ENCODE measurements at places on chromosomes 16 and 17.

- no peak for DNase-seq
Observed at GRCh38 chr17:28846231-28846630, 3.6 kb upstream of the FAM222B start.

- DNase-seq = no peak
Observed at GRCh38 chr17:38568845-38569510, 36.8 kb downstream of the SRCIN1 start.

DNA sequence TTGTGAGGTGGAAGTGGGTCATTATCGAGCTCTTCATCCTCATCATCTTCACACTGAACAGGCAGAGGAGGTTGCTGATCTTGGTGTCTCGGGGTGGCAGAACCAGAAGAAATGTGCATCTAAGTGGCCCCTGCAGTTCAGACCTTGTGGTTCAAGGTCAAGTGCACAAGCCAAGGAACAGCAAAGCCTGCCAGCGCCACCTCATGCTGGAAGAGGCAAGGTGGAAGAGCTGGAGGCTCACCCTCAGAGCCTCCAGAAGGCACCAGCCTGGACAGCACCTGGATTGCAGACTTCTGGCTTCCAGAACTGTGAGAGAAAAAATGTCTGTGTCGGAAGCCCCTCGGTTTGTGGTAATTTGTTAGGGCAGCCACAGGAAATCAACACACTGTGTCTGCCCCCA is 32.7 kb downstream of the IFT140 start:
- DNase-seq = no peak

- DNase-seq = no peak
Observed at GRCh38 chr16:84074721-84075120, 32.1 kb upstream of the SLC38A8 start.

DNA sequence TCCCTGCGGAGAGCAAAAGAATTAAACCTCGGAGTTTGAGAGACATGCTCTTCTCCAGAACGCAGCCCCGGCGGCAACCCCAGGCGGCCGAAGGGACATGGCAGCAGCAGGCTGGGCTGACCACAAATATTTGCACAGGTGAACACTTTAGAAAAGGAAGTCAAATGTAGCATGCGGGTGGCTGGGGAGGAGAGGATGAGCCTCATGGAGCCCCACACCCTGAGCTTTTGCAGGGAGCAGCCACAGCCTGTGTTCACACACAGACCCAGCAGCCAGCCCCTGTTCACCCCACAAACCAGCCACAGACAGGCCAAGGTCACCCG is 17.8 kb downstream of the HS3ST6 start:
- DNase-seq = no peak

- no peak for DNase-seq
Observed at GRCh38 chr17:44205962-44206824, 6.5 kb upstream of the ATXN7L3 start.

DNA sequence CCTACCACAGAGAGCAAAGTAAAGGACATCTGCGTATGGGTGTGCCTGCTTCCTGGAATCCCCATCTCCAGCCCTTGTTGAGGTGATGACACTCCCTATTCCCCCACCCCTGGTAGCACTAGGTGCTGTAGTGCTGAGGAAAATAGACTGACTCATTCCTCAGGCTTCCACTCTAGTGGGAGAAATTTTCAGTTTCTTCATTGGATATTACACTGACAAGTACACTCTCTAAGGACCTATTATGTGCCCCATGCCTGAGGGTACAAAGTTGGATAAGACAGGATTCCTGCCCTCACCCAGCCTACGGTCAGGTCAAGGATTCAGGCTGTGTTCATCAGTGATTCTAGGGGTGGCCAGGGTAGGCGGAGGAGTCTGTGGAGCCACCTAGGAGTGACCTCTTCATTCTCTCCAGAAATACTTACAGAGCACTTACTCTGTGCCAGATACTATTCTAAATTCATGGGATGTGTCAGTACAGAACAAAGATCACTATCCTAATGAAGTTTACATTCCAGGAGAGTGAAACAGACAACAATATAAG is 4.5 kb upstream of the ZC3H7A start:
- DNase-seq = no peak

GRCh38 chr16:22004341-22004740 is 3.4 kb upstream of the PDZD9 start:
- no peak for DNase-seq

DNA sequence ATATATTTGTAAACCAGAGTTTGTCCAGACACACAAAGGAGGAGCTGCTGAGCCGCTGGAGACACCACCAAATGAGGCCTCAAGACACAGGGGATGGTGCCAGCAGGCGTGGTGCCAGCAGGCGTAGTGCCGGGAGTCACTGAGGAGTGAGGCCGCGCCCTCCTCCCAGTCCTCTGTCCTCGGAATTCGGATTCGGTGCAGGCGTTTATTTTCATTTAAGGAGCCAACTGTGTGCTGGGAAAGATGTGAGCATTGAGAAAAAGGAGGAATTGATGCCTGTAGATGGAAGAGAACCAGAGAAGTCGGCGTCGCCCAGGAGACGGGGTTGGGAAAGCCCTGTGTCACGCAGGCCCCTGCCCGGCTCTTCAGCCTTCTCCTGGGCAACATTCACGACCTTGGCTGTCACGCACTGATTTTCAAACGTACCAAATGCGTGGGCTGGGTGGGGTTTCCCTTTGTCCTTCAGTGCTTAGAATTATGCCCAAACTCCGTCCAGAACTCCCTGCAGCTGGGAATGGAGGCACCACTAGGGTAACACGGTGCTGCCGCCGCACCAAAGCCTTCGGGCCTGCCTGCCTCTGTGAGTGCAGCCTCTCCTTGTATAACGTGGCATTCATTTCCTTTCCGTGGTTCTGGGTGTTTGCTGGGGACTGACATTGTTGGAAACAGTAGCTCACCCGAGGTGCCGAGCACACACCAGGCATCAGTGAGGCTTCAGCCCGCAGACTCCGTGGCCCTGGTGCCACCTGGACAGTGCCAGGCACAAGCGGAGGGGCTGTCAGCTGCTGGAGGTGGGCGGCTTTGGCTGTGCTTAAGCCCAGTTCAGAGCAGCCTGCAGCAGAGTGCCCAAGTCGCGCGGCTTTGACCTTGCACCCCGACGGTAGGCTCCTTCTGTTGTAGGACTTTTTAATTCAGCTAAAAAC is 49.0 kb upstream of the CHMP6 start:
- no peak for DNase-seq

GRCh38 chr17:77281122-77281903 is 140.5 kb downstream of the SEC14L1 start:
- DNase-seq = peak; percentile 55

GRCh38 chr17:79835470-79835899 is 3.8 kb downstream of the CBX4 start:
- no peak for DNase-seq

GRCh38 chr16:86176462-86176861 is 277.5 kb downstream of the IRF8 start:
- DNase-seq = no peak

- DNase-seq = no peak
Observed at GRCh38 chr16:66278111-66278531, 88.4 kb upstream of the CDH5 start.

- no peak for DNase-seq
Observed at GRCh38 chr17:30188211-30188939, 47.1 kb downstream of the SLC6A4 start.

Data from inflammatory macrophage treated with lipopolysaccharide for 4 hours (primary cell).